ENCODE measurements at places on chromosomes 11 and 22.

GRCh38 chr11:83249972-83250593, 36.1 kb downstream of the CCDC90B start:
- DNase-seq, result peak; percentile 42

DNA sequence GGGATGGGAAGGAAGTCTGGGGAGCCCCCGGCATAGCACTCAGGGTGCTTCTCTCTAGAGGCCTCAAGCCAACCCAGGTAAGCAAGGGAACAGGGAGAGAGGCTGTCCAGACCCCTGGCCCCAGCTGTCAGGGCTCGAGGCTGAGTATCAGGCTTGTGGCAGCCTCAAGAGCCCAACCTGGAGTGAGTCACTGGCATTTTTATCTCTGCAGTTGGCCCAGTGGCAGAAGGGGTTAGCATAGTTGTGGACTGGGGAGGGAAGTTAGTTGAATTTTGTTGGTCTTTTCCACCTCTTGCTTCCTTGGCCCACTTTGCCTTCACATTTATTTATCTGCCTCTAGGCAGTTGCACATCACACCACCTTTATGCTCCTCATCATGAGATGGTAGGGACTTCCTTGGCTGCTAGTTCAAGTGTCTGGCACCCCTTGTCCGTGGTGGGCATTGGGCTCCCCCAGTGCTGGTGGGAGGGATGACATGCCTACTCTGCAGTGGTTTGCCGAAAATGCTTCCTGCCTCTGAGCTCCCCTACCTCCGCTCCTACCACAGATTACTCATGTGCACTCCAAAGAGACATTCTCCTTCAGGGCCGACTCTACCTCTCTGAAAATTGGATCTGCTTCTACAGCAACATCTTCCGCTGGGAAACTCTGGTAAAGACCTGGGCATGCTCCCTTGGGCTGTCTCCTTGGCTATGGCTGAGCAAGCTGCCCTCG, 60.1 kb downstream of the SCN3B start:
- DNase-seq, result peak; percentile 8

GRCh38 chr22:37996515-37997246, 12.3 kb upstream of the SOX10 start:
- DNase-seq, result no peak

GRCh38 chr11:56910046-56910773, 78.5 kb upstream of the OR5AK2 start:
- DNase-seq, result peak; percentile 56

- no peak for DNase-seq
Measured at GRCh38 chr11:65854852-65855837, 2.8 kb downstream of the CFL1 start.

DNA sequence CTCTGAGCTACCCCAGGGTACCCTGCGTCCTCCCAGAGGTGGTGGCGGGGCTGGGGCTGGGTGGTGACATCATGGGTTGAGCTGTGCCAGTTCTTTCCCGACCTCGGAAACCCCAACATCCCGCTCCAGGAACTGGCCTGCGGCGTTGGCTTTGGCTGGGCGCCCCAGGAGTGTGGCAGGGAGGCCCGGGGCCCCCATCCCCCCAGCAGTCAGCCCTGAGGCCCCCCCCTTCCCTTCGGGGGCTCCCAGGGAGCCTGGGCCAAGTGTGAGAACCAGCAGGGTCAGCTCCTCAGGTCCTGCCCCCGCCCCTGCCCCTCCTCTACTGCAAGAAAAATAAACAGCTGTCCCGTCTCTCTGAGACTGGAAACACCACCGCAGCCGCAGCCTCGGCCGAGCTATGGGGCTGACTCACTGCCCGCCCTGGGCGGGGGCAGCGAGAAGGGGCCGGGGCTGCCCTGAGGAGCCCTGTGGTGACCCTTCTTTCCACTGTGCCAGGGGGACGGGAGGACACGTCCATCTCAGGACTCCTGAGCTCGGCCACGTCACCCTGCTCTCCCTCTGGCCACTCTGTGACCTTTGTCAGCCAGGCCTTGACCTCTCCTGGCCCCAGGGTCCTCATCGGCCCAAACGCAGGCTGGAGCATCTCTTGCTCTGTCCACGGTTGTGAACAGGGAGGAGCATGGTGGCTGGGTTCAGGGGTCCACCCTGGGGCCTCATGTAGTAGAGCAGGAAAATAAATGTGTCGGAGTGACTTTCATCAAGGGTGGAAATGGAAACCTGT, 73.4 kb downstream of the WNT7B start:
- DNase-seq, result peak; percentile 69

DNA sequence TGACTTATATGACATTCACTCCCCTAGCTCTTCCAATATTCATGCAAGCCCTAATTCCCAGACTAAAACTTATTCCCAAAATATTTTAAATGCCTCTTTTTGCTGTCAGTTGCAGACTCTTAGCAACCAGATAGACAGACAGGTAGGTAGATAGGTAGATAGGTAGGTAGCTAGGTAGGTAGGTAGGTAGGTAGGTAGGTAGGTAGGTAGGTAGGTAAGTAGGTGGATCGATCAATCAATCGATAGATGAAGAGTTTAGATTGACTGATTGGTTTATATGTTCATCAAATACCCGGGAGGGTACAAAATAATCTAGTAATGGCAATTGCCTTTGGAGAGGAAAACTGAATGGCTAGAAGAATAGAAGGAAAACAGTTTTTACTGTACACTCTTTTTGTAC, 86.3 kb downstream of the TTC28 start:
- no peak for DNase-seq

DNA sequence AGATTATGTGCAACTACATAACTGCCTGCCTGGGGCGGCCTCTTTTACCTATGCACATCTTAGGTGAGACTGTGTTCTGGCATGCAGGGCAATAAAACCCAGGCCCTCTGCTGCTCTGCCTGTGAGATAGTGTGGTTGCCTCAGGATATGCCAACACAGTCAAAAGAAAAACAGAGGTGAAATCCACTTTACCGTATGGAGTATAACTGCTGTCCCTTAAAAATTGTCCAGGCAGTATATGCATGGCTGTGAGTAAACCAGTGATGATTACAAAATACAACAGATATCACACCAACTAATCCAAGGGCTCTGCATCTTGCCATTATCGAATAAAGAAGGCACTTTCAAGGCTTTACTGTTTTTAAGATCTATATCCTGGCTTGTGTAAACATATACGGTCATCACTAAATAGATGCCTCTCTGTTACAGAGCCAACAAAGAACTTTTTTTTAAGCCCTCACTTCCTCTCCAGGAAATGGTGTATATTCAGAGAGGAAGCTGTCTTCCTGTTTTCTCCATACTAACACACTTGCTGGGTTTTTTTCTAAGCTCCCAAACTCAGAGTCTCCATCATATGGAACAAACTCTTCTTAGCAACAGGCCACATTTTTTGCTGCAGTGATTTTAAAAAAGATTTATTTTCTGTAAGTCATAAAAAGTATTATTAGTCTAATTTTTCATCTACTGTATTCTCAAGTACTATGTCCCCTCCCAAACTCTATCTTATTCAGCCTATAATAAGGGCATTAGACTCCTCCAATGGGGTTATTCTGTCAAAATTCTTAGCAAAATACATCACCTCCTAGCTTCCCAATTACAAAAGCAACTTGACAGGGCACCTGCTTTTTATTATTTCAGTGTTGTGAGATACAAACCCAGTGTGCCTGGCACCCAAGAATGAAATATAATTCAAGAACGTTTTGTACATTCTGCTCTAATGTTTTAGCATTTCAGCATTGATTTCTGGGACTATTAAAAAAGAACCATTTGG, 135.2 kb downstream of the MAML2 start:
- no peak for DNase-seq

DNA sequence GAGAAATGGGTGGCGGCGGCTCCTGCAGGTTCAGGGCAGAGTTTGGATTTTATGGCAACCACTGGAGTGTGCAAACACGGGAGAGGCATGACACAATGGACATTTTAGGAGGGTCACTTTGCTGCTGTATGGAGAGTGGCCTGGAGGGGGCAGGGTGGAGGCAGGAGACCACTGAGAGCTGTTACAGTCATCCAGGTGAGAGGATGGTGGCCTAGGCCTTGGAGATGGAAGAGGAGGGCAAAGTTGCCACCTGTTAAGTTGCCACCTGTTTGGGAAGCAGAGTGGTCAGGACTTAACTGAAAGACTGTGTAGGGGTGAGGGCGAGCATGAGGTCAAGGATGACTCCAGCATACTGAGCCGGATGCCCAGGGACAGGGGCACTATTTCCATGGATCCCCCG, 2.3 kb upstream of the RAD9A start:
- no peak for DNase-seq

- no peak for DNase-seq
Measured at GRCh38 chr11:118217575-118217974, 7.2 kb downstream of the JAML start.

DNA sequence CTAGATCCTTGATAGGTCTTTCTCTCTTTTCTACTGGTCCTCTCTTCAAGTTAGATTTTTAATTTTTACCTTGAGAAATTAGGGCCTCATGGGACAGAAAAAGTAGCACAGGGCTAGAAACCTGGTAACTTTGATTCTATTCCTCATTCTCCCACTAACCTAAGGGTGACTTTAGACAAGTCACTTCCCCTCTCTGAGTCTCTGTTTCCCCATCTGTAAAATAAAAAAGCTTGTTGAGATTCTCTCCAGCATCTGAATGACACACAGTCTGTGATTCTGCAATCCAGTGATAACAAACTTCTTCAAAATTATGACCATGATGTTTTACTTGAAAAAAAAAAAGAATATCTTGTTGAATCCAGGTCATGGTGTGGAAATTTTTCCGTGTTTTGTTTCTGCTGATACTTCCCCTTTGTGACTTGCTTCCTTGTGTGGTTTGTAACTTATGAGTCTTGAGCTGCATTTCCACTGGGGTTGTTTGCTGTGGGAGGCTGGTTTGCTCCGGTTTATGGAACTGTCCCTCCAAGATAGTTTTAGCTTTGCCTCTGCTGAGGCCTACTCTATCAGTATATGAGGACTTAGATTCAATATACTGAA, 9.8 kb upstream of the MPEG1 start:
- no peak for DNase-seq

DNA sequence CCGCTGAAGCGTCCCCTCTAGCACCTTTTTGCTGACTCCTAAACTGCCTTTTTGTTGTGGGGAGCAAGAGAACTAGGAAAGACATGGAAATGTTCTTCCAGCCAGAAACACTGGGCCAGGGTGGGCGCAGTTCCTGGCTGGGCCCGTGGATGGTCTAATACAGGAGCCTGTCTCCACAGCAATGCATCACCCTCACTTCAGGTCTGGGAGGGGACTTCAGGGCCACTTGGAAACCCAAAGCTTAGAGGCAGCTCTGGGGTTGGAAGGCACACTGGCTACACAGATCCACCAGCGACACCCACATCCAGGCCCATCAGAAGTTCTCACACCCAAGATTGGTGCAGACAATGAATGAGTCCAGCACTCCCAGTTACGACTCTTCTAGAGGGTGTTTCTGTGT, 120.3 kb downstream of the ETS1 start:
- DNase-seq, result no peak

DNA sequence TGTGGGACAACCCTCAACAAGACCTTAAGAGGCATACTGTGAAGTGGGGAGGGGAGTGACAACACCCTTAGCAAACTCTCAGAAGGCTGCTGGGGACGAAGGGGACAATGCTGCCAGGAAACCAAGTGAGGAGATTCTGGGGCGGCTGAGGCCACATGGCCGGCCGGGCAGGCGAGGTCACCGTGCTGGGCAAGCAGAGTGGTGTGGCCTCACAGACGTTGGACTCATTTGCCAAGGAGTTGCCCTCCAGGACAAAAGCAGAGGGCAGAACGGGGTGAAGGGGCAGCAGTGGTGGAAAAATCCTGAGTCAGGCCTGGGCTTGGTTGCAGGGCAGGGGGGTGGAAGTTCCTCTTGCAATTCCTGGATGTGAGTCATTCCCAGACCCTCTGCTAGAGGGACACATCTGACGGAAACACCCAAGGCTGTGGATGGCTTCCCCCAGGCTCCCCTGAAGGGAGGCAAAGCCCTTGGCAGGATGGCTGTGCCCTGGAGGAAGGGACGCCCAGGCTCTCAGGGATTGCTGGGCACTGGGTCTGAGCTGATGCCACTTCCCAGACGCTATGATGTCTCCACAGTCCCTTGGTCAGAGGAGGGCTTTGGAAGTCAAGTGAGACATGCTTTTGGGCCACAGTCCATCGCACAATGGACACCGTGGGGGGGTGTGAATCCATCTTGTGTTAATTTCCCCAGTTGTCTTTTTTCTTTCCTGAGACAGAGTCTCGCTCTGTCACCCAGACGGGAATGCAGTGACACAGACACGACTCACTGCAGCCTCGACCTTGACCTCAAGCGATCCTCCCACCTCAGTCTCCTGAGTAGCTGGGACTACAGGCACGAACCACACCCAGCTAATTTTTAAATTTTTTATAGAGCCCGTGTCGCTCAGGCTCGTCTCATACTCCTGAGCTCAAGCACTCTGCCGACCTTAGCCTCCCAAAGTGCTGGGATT, 16.2 kb upstream of the SHANK3 start:
- peak; percentile 69 for DNase-seq

GRCh38 chr11:35174666-35175065, 35.7 kb downstream of the CD44 start:
- peak; percentile 74 for DNase-seq

- no peak for DNase-seq
Measured at GRCh38 chr11:2453436-2453835, 8.6 kb downstream of the KCNQ1 start.

DNA sequence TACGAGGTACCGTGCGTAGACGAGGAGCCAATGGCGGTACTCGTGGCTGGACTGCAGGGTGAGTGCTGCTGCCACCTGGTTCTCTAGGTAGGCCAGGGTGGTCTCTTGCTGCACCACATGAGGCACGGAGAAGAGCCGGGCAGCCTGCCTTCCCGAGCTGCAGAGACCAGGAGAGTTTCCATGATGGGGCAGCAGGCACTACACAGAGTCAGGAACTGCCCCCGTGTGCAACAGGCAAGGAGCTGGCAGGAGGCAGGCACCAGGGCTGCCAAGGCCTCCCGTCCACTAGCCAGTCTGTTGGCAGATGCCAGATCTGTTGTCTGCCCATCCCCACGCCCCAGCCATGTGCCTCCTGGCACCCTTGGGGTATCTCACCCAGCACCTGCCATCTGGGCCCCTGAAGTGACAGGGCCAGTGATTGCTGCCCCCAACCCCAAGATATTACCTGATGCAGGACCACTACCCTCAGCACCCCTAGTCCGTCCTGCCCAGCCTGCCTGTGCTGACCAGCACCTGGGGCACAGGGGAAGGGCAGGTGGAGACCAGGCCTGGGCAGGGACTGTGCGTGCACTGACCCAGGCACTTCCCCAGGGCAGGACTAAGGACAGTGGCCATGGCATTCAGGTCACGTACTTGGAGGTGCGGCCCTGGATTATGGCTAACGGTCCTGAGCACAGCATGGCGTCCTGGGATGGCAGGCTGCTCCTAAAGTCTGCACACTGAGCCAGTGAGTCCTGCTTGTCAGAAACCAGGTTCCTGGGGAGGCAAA, 62.0 kb upstream of the CLTCL1 start:
- no peak for DNase-seq

DNA sequence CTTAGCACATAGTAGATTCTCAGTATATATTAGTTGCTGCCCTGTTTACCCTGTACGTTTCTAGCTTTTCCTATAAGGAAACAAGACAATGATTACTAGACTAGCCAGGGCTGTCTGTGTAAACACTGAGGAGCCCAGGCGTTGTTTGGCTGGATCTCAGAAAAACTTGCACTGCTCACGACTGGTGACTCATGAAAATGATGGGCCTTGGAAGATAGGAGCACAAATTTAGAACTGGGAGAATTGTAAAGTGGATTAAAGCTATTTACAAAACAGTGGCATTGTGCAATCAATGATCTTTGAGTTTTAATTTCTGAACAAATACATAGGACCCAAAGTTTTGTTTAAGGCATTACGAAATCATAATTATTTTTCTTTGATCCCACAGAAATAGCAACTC, 276.9 kb downstream of the FAM76B start:
- peak; percentile 94 for DNase-seq
